ENCODE measurements at places on chromosomes 11 and 22.
A peak's percentile ranks its signal among the peaks of the same experiment; 100 is the strongest.

DNA sequence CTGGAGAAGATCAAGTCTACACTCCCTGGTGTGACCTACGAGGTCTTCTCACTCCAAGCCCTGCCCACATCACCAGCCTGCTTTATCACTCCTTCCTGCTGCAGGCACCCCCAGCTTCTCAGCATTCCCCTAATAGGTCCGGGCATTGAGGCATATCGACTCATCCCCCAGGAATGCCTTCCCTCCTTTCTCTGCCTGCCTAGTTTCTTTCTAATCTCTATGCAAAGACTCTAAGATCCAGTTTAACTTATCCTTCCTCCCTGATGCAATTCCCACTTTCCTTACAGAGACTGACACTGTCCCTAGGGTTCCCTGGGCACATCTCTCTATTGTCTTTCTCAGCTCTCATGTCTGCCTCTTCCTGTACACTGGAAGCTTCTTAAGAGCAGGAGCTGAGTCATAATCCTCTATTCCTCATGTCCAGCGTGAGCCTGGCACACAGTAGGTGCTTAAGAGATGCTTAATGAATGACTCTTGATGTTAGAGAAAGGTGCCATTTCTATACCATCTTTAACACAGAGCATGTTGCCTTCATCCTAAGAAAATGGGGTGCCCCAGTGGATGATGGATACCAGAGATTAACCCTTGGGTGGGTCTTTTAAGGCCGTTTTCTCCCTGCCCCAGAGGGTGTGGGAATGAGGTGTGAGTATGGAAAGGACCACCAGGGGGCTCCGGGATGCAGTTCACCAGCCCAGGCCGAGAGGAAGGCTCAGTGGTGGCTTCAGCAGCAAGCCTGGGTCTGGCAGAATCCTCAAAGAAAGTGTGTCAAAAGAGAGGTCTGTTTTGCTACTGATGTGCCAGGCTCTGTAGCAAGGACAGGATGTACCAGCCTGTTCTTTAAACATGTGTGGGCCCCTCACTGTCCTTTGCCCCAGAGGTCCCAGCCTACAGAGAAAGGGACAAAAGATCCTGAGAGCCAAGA, 34.7 kb downstream of the PARVA start:
- H3K27me3 ChIP-seq, result no peaks in the 10 kb centered on the region
- peak overlapping the region; percentile 85 for H3K27ac ChIP-seq
- peaks cover 12% of the 10 kb centered on the region for H3K4me1 ChIP-seq
- no peaks in the 10 kb centered on the region for H3K36me3 ChIP-seq
- DNase-seq, result peak; percentile 89

DNA sequence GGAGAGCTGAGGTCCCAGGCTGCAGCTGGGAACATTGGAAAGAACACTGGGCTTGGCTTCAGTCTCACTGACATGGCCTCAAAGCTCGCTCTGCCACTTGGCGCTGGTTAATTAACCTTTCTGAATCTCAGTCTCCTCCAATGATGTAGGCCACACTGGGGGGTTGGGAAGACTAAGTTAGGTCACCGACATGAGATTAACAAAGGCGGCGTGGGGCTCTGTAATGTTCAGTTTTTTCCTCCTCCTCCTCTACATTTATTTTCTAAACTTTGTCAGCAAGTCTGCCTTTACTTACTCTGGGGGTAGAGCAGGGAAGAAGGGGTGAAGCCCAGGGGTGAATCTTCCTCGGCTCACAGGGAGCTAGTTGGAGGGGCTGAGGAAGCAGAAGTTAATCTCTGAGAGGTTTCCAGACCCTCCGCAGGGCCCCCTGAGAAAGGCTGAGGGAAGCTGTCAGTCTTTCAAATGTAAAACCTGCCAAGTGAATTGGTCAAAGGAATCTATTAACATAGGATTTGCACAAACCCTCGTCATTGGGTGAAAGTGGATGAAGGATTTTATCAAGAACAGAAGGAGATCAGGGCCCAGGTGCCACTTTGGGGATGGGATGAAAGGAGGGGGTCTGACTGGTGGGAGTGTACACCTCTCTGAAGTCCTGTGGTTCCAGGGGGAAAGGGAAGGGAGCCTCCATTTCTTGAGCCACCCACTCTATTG, 32.1 kb upstream of the TENM4 start:
- H3K4me1 ChIP-seq, result no peaks in the 10 kb centered on the region
- no peak for DNase-seq
- H3K4me3 ChIP-seq, result no peak overlapping the region
- H3K27me3 ChIP-seq, result no peaks in the 10 kb centered on the region
- H3K36me3 ChIP-seq, result no peaks in the 10 kb centered on the region
- H3K27ac ChIP-seq, result no peak overlapping the region

DNA sequence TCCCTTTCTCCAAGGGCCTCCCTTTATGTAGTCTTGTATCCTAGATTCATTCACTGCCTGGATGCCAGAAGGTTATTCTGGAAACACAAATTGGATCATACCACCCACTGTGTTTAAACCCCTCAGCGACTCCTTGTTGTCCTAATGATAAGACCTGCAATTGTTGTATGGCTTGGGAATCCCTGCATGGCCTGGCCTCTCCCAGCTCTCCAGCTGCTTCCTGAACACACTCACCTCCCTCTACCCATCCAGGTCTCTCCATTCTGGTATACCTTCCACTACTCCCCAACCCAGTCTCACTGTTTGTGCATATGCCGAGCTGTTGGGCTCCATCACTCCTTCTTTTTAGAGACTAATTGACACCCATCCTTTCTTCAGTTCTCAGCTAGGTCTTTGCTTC, 124.3 kb upstream of the ALX4 start:
- no peaks in the 10 kb centered on the region for H3K36me3 ChIP-seq
- H3K27ac ChIP-seq, result no peak overlapping the region
- no peak for DNase-seq

- no peaks in the 10 kb centered on the region for H3K4me1 ChIP-seq
- no peak overlapping the region for H3K27ac ChIP-seq
- no peaks in the 10 kb centered on the region for H3K27me3 ChIP-seq
- no peak for DNase-seq
- no peak overlapping the region for H3K4me3 ChIP-seq
Observed at GRCh38 chr22:27224485-27225374, 567.3 kb downstream of the MIAT start.

DNA sequence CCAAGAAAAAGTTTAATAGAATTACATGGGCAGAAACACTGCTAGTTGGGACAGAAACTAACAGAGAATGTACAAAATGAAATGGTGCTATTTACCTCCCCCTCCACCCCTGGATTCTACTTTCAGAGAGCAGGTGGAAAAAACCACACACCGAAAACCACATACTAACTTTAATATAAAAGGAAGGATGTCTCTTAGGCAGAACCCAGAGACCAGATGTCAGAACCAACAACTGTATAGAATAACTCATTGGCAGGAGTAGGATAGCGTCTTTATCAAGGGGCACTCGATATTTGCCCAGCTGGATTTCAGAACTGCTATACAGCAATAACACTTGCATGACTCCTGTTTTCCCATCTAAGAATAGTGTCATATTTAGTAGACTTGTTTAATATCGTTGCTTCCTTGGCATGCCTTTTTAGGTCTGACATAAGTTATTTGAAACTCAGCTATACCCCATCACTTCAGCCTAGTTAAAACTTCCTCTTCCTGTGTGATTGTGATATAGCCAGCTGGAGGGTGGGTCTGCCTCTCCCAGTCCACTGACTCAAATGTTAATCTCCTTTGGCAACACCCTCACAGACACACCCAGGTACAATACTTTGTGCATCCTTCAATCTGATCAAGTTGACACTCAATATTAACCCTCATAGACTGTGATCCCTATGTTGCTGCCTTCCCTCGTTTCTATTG, 1.2 kb downstream of the SLC22A25 start:
- no peak for DNase-seq
- no peaks in the 10 kb centered on the region for H3K27me3 ChIP-seq
- no peaks in the 10 kb centered on the region for H3K4me1 ChIP-seq

DNA sequence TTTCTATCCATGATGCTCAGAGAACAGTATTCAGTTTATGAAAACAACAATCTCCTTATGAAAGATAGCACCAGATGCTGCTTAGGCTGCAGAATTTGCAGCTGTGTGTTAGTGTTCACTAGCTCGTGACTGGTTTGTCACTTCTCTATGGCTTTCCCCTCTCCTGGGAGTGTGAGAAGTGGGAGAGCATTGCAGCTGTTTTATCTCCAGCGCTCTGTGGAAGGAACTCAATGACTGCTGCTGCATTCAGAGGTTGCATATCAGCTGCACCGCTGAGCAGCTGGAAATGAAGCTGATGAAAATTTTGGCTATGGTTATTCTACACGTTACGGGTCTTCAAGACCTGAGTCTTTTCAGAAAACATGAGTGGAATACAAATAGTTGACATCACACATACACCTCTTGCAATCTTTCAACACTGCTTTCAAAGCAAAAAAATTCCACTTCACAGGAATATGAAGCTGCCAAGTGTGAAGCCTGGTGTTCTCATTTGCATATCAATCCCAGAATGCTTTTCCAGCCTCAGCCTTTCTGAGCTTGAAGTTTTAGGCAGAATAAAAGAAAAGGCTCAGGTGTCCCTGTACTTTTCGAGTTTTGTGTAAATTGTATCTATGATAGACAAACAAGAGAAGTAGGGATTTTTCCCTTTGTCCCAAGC, 149.3 kb upstream of the DDI1 start:
- H3K27me3 ChIP-seq, result no peaks in the 10 kb centered on the region
- no peaks in the 10 kb centered on the region for H3K36me3 ChIP-seq
- no peak overlapping the region for H3K4me3 ChIP-seq

DNA sequence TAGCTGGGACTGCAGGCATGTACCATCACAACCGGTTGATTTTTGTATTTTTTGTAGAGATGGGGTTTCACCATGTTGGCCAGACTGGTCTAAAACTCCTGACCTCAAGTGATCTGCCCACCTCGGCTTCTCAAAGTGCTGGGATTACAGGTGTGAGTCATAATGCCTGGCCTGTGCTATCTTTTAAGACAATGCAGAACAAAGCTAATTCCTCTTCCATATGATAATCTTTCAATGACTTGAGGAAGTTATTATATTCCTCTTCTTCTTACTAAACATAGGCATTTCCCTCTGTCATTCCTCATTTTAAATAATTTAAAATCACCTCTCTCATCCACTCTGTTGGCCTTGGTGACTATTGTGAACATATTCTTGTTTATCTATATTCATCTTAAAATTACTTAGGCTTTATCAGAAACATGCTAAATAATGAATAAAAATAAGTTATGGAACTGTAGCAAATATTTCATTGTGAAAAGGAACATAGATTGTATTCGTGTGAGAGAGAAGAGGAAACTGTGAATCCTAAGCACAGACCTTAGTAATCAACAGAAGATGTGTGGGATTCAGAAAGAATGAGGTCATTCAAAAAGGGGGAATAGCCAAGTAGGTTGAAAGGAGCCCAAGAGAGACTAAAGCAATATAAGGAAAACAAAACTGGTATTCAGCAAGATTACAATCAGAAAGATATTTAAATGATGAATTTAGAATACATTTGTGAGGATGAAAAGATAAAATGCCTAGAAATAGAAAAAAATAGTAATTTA, 269.4 kb downstream of the TTC28 start:
- H3K36me3 ChIP-seq, result no peaks in the 10 kb centered on the region
- no peak for DNase-seq
- H3K27me3 ChIP-seq, result no peaks in the 10 kb centered on the region
- no peak overlapping the region for H3K4me3 ChIP-seq
- H3K27ac ChIP-seq, result peak overlapping the region; percentile 36

DNA sequence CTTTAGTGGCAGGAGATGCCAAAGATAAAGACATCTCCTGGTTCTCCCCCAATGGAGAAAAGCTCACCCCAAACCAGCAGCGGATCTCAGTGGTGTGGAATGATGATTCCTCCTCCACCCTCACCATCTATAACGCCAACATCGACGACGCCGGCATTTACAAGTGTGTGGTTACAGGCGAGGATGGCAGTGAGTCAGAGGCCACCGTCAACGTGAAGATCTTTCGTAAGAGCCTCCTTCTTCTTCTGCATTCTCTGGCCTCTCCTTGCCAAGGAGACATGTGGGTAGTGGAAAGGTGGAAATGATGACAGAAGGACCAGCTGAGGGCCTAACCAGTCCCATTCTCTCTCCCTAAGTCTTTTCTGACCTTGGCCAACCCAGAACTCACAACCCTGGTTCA, 110.1 kb upstream of the TTC12 start:
- H3K4me1 ChIP-seq, result no peaks in the 10 kb centered on the region
- DNase-seq, result no peak
- no peaks in the 10 kb centered on the region for H3K27me3 ChIP-seq
- no peak overlapping the region for H3K27ac ChIP-seq
- H3K36me3 ChIP-seq, result no peaks in the 10 kb centered on the region
- no peak overlapping the region for H3K4me3 ChIP-seq

DNA sequence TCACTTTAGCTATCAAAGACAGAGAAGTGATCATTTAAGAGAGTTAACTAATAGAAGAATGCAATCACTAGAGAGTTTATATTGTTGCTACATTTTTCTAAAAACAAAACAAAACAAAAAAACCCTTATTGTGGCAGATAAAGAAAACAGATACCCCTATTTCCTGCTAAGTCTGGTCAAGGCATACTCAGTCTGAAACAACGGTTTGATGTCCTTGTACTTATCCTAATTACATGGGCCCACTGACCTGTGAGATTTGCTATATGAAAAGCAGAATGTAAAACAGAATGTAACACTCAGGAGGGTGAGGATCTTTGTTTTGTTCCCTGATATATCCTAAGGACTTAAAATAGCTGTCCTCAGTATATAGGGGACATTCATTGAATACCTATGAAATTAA, 24.6 kb downstream of the MAML2 start:
- no peak overlapping the region for H3K27ac ChIP-seq
- H3K4me1 ChIP-seq, result peaks cover 45% of the 10 kb centered on the region
- no peak overlapping the region for H3K4me3 ChIP-seq

DNA sequence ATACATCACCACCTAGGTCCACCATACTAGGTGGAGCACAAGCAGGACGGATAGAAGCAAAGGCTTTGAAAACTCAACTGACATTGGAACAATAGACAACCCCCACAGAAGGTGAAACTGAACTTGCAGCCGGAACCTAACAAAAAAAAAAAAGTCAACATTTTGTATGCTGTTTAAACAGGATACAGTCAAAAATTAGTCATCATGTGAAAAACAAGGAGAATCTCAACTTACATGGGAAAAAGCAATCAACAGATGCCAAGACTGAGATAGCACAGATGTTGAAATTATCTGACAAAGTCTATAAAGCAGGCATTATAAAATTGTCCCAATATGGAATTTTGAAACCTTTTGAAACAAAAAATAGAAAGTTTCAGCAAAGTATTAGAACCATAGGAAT, 123.8 kb downstream of the RAB38 start:
- no peaks in the 10 kb centered on the region for H3K36me3 ChIP-seq
- no peaks in the 10 kb centered on the region for H3K4me1 ChIP-seq
- no peak for DNase-seq
- H3K27ac ChIP-seq, result no peak overlapping the region
